ENCODE measurements at places on chromosomes 16 and 17.

- no peak for DNase-seq
Observed at GRCh38 chr17:4142107-4142900, 526 bp downstream of the ZZEF1 start.

DNA sequence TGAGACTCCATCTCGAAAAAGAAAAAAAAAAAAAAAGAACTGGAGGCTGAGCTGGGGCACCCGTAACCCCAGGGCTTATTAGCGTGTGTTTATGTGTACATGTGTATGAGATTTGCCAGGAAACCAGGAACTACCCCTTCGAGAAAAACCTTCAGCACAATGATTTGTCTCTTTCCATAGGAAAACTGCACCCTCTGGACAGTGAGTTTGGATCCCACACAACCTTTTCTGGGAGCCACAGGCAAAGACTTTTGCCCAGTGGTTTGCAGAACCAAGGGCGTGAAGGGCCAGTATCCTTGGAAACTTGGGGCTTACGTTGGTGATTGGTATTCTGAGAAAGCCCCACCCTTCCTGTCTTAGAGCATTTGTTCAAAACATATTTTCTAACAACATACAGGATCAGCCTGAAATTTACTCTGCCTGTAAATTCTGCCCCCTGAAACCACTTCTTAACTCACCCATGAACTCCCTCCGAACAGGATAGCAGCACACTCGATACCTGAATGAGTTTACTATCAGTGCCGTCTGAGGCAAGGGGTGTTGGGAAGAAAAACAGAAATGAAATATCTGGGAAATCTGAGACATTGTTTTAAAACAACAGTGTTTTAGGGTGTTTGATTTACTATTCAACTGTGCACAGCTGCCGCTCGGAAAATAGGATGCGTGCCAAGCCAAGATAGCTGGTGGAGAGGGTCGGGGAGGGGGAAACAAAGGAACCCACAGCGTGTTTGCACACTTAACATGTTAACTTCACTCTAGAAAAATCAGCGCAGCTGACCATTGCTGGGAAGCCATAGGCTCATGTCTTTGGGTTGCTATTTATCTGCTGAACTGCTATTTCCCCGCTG lies 40.2 kb upstream of the MAF start:
- DNase-seq: no peak

DNA sequence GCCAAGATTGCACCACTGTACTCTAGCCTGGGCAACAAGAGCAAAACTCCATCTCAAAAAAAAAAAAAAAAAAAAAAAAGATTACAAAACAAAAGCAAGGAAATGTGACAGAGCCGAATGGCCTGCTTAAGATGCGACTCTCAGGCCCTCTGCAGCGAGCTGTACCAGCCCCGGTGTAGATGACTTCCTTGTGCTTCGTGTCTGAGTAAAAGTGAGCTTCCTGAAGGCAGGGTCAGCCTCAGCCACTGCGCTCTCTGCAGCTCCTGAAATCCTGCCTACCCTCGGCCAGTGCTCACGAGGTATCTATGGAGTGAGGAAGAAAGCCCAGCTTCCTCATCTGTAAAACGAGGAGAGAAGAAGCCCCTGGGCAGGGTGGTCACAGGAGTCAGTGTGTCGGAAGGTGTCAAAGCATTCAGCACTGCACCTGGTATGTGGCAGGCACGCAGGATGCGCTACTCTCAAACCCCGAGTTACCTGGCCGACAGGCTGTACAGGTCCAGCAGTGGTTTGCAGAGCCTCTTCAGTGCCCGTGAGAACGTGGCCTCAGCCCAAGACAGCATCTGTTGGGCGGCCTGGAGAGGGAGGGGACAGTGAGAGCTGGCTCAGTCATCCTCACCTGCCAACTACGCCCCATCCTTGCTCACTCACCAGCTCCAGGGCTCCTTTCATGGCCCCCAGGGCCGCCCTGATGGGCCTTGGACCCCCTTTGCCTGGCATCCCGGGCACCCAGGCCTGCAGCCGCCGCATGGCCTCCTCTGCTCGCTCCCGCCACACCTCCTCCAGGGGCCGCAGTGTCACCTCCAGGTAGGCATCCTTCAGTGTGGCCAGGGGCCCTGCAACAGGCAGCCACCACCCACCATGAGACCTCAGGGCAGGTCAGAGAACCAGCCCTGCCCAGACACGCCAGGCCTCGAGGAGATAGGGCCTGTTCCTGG lies 44.6 kb downstream of the RMI2 start:
- no peak for DNase-seq

- DNase-seq: no peak
Observed at GRCh38 chr17:31568121-31568520, 176.6 kb downstream of the RAB11FIP4 start.

GRCh38 chr16:65509172-65509571 lies 387.3 kb upstream of the CDH11 start:
- no peak for DNase-seq

DNA sequence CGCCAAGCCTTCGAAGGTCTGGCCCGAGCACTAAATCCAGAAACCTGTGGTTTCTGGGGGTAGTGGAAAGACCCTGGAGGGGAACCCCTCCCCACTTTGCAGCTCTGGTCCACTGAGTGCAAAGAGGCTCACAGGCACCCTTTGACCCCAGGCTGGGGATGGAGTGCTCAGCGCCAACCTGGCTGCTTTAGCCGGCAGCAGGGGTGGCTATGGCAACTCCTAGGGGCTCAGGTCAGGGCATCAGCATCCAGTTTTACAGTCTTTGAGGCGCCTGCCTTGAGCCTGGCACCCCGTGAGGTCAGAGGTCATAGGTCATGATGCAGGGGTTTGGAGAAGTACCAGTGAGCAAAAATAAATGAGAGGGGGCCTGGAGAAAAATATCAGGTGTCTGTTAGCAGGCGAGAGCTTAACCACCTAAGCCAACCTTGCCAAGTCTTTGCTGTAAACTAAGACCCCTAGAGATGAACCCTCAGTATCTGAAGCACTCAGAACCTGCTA lies 17.9 kb downstream of the CA7 start:
- DNase-seq: no peak

GRCh38 chr16:89576153-89577054 lies 846 bp downstream of the CPNE7 start:
- DNase-seq: no peak

- DNase-seq: no peak
Observed at GRCh38 chr16:86883583-86884389, 305.4 kb downstream of the FOXL1 start.

GRCh38 chr16:62036802-62037135 lies 531 bp upstream of the CDH8 start:
- DNase-seq: no peak
